ENCODE measurements at places on chromosomes 6 and 20.

GRCh38 chr6:122400462-122401089, 1.1 kb downstream of the HSF2 start:
- DNase-seq = no peak

- DNase-seq = no peak
Observed at GRCh38 chr20:58875111-58875510, 22.6 kb downstream of the GNAS start.

DNA sequence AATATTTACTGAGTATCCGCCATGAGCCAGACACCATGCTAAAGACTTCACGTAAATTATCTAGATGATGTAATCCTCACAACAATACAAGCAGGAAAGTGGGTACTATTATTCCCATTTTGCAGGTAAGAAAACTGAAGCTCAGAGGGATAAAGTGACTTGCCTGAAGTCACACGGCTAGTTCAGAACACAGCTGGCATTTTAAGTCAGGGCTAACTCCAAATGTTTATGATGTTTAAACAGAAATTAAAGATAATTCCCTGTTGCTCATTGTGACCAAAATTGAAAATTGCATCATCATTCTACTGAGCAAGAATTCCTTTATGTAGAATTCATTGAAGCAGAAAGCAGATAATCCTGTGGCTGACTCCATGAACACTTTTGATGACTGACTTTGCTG, 71.3 kb upstream of the STXBP5 start:
- no peak for DNase-seq

DNA sequence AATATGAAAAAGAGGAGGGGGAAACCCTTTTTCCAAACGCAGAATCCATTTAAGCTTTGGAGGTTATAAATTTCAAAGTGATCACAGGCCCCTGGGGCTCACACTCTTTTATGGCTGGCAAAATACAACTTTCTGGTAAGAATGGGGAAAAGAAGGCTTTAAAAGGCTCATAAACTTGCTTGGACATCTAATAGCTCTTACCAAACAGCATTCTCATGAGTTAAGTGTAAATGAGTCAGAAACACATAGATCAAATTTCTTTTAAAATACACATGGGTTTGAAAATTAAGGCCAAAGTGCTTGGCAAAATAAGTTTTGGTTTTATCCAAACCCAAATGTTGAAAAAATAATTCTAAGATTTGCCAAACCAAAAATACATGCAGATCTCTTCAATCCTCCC, 154.6 kb downstream of the SOBP start:
- DNase-seq = no peak

DNA sequence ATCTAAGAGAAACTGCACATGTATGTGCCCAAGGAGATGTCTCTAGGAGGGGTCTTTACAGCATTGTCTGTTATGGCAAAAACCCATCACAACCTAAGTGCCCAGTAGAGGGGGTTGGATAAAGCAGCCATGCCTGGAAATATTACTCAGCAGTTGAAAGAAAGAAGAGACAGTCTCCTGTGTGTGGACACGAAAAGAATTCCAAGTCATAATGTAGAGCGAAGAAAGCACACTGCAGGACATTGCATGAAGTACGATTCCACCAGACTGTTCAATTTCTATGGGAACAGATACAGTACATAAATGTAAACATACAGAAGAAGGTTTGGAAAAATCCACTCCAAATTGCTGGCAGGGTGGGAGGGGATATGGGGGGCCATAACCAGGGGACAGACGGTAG, 7.3 kb upstream of the TGM2 start:
- no peak for DNase-seq

- no peak for DNase-seq
Observed at GRCh38 chr6:6696867-6697531, 108.5 kb downstream of the LY86 start.

DNA sequence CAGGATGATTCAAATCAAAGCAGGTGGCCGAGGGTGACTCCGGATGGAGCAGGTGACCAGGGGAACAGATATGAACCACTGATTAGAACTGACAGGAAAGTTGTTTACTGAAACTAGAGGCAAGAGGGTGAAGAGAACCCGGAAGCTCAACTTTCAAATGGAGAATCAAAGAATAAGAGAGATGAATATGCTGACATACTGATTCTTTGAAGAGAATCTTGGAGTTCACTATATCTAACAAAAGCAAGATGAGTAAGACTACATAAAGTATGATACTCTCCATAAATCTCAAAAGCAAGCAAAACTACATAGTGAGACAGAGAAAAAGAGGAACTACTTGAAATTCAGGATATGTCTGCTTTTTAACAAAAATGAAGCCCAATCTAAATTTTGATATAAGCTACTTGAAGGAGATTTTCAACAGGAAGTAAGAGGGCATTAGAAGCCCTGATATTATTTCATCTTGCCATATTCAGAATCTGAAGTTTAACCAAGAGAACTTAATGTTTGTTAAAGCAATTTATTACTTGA, 4.0 kb upstream of the UBD start:
- DNase-seq = no peak

DNA sequence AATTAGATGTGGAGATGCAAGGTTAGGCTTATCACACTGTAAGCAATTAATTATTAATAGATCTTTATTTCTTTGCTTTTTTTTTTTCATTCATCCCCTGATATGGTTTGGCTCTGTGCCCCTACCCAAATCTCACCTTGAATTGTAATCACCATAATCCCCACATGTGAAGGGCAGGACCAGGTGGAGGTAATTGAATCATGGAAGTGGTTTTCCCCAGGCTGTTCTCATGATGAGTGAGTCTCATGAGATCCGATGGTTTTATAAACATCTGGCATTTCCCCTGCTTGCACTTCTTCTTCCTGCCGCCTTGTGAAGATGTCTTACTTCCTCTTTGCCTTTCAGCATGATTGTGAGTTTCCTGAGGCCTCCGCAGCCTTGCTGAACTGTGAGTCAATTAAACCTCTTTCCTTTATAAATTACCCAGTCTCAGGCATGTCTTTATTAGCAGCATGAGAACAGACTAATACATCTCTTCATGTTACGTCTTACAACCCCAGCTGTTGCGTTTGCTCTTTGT, 333.8 kb downstream of the CDH26 start:
- no peak for DNase-seq

GRCh38 chr20:34701405-34702085, 2.6 kb upstream of the TP53INP2 start:
- DNase-seq = no peak

- no peak for DNase-seq
Observed at GRCh38 chr6:42503894-42504293, 52.2 kb upstream of the TRERF1 start.

DNA sequence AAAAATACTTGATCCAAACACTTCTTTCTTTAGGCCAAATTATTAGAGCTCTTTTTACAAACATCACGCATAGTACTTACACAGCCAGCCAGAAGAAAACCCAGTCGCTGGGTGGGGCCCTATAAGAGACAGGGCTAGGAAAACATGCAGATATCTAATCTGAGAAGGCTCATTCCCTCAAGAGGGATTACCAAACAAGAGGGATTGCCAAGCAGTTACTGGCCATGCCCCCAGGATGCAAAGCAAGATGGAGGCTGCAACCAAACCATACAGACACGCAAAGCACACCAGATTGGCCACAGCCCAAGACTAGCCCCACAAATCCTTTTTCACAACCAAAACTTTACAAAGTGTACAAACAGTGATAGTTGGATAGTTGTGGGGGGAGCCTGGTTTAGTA, 1235.4 kb upstream of the GJE1 start:
- DNase-seq = no peak

DNA sequence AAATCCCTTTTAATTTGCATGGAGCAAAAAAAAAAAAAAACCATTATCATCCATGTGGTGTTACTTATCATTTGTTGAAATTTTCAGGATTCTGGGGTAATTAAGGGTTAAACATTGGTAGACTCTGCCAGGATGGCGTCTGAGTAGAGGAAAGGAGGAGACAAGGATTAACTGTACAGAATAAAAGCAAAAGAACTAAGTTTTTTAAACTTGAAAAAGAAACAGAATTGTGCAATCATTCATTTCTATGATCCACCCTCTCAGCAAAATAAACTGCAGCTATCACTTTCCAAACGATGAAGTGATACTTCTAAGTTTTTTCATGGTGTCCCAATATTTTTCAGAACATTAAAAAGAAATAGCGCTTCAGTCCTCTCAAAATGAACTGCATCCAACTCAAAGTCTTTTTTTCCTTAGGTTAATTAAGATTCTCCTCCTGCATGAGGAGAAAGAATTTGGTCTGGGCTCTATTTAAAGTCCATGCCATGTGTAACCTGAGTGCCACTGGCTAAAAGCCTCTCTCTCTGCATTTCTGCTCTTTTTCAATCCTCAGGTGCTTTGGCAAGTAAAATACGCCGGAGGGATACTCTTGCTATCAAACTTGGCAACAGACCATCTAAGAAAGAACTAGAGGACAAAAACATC, 69.5 kb upstream of the LTV1 start:
- no peak for DNase-seq

- no peak for DNase-seq
Observed at GRCh38 chr6:125668071-125668470, 81.4 kb upstream of the HEY2 start.

GRCh38 chr6:116200619-116201249, 53.1 kb downstream of the TSPYL4 start:
- no peak for DNase-seq

- no peak for DNase-seq
Observed at GRCh38 chr6:125667326-125667725, 82.1 kb upstream of the HEY2 start.

GRCh38 chr6:74208239-74208638, 512.2 kb downstream of the CD109 start:
- DNase-seq = no peak

- DNase-seq = no peak
Observed at GRCh38 chr20:63969838-63970713, at the start of gene ZNF512B. TSS of gene ZNF512B (minus strand) at chr20:63969930. CDS start at chr20:63967950, 1,980 bp downstream.

- no peak for DNase-seq
Observed at GRCh38 chr6:16196984-16197546, 41.3 kb upstream of the GMPR start.

DNA sequence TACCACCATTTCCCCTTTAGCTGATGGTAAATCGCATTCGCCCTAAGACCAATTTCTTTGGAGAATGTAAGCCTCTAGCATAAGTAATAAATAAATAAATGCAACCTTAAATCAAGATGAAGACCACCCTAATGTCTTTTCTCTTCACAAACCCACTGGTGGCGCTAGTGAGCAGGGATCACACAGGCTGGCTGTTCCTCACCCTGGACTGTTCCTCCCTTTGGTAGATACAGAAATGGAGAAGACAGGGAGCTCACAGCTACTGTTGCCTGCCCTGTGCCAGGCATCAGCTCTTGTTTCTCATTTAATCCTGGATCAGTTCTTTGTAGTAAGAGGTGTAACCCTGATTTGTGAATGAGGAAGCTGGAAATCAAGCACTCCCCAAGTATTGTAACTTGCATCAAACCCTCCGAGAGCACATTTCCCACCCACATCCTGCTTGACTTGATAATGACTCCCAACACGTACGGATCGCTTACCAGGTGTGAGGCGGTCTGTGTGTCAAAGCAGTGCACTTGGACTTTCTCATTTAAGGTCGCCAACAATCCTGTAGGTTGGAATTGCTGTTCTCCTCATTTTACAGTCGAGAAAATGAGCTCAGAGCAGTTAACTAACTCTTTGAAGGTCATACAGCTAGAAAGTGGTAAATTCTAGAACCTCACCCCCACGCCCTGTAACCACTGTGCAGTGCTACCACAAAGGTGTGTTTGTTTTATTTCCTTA, 236.1 kb downstream of the TSHZ2 start:
- DNase-seq = no peak

DNA sequence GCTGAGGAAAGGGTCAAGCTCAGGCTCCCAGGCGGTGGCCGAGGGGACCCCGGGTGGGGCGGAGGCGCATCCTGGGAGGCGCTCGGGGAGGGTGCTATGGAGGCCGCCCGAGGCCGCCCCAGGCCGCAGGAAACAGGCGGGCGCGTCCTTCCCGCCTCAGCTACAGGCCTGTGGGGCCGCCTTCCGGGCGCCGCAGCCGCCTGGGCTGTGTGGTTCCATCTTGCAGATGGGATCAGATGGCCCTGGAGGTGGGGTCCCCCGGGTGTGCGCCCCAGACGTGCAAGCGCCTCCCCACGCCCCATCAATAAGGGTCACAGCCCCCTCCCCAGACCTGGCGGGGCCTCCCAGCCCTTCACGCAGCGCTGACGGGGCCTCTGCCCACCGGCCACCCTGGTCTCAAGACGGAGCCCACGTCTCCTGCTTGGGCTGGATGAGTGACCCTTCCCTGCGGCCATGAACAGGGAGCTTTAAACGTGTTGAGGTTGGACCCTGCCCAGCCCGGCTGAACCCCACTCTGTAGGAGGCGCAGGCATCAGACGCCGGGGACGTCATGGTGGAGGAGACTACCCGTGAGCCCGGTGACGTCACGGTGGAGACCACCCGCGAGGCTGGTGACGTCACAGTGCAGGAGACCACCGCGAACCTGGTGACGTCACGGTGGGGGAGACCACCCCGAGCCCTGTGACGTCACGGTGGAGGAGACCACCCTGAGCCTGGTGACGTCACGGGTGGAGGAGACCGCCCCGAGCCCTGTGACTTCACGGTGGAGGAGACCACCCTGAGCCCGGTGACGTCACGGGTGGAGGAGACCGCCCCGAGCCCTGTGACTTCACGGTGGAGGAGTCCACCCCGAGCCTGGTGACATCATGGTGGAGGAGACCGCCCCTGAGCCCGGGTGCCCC, 267.0 kb downstream of the DLL1 start:
- no peak for DNase-seq

DNA sequence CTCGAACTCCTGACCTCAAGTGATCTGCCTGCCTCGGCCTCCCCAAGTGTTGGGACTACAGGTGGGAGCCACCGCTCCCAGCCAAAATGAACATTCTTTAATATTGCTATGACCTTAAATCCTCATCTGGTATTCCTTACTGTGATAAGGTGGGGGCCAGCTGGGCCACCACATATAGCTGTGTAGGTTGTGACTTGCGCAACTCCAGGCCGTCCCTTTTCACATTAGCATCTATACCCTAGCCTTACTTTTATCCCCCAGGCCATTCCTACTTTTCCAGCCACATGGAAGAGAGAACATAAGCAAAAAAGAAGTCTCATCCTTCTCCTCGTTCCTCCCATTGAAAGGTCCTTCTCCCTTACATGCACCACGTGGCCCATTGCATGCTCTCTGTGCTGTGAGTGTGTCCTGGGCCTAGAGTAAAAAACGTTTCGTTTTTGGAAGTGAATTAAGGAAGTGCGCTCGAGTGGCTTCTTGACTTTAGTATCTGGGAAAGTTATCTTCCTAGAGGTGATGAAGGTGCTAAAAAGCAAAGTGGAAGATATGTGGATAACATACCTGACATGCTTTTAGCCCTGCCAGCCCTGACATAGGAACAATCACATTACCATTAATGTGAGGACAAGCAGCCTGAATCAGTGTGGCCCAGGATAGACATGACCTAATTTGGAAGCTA, 56.8 kb upstream of the KIF13A start:
- DNase-seq = no peak

- DNase-seq = no peak
Observed at GRCh38 chr6:43082806-43083655, 6.9 kb downstream of the PTK7 start.

GRCh38 chr6:132019586-132019985, 68.4 kb upstream of the CCN2 start:
- no peak for DNase-seq

Measured in brain pericyte (primary cell).